Activated CD4-positive, alpha-beta memory T cell treated with anti-CD3 and anti-CD28 coated beads, Interleukin-2, amount 10 ng/mL, durations not matched to agents 7 days and 5 days (primary cell): ENCODE measurements at places on chromosomes 12 and 14. TPM values are rescaled to one million over a fixed set of nuclear protein-coding genes. Genes with fewer than 3 reads are reported as not detected.
A peak's percentile ranks its signal among the peaks of the same experiment; 100 is the strongest.

DNA sequence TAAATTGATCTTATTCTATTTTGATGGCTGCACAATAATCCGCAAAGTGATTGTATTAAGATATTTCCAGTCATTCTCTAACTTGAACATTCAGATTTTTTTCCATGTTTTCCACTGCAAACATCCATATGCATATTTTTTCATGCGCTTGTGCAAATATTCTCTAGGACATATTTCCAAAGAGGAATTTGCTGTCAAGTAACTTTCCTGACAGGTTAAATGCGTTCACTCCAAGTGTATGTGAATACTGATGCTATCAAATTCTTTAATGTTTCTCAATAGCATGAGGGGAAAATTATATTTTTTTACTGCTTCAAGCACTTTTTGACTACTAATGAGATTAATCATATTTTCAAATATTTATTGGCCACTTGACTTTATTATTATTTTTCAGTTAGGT is 135.3 kb upstream of the LGR5 start:
- H3K27me3 ChIP-seq, result no peaks in the 10 kb centered on the region
- no peaks in the 10 kb centered on the region for H3K36me3 ChIP-seq
- no peaks in the 10 kb centered on the region for H3K4me1 ChIP-seq
- H3K4me3 ChIP-seq, result no peak overlapping the region

DNA sequence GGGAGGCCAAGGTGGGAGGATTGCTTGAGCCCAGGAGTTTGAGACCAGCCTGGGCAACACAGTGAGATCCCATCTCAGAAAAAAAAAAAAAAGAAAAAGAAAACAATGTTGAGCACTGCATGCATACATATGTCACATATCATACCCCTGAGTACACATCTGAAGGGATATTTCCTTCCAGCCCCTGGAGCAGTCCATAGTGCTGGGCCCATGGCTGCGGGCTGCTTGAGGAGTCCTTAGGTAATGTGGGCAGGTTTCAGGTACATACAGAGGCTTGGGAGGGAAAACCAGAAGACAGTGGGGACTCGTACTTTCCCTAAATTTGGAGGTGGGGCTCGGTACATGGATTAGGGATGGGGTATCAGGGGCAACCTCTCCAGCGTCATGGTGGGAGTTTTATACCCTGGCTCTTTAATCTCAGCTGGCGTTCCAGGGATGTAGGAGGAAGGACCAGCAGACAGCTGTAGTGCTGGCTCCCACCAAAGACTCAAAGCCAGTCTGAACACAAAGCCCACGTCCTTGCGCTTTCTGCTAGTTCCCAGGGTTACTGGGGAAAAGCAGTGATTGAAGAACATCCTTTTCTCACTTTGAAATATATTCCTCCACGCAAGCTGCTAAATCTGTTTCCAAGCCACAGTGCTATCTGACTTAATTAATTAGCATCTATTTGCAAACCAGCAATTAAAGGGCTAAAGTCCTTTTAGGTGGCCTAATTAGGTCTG is 5.2 kb downstream of the OTUB2 start:
- H3K36me3 ChIP-seq, result peaks cover 4% of the 10 kb centered on the region
- H3K27me3 ChIP-seq, result no peaks in the 10 kb centered on the region
- H3K4me3 ChIP-seq, result no peak overlapping the region
- no peak overlapping the region for H3K27ac ChIP-seq

- no peak overlapping the region for H3K27ac ChIP-seq
- DNase-seq, result no peak
- no peaks in the 10 kb centered on the region for H3K4me1 ChIP-seq
- no peaks in the 10 kb centered on the region for H3K36me3 ChIP-seq
Measured at GRCh38 chr12:92614502-92614901, 88.3 kb upstream of the PLEKHG7 start.

GRCh38 chr14:67413806-67414769 is 2.1 kb upstream of the PLEK2 start:
- no peaks in the 10 kb centered on the region for H3K36me3 ChIP-seq
- peaks cover 14% of the 10 kb centered on the region for H3K4me1 ChIP-seq
- no peak overlapping the region for H3K4me3 ChIP-seq
- peak; percentile 23 for DNase-seq
- peaks cover 15% of the 10 kb centered on the region for H3K27me3 ChIP-seq

GRCh38 chr12:8661751-8662150 is 875 bp downstream of the MFAP5 start:
- DNase-seq, result no peak
- H3K36me3 ChIP-seq, result no peaks in the 10 kb centered on the region
- H3K4me1 ChIP-seq, result no peaks in the 10 kb centered on the region
- no peak overlapping the region for H3K27ac ChIP-seq

GRCh38 chr12:12081836-12082497 is 11.2 kb downstream of the BCL2L14 start:
- DNase-seq, result no peak
- H3K4me1 ChIP-seq, result peaks cover 3% of the 10 kb centered on the region

DNA sequence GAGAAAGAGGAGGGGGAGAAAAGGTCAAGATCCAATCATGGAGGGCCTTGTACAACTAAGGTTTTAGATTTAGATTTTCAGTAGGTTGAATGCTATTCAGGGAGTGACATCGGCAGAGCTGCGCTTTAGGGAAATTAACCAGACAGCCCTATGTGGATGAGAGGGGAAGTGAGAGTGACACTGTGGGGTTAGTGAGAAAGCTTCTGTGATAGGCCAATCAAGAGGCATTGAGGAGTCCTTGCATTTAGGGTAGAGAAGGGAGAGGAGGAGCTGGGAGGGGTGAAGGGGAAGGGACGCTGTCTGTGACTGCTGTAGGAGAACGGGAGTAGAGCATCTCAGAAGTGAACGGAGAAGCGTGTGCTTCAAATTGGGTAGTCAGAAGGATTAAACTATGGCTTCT is 3.4 kb downstream of the HSD17B6 start:
- H3K36me3 ChIP-seq, result no peaks in the 10 kb centered on the region
- H3K4me1 ChIP-seq, result no peaks in the 10 kb centered on the region
- H3K27me3 ChIP-seq, result peaks cover 1% of the 10 kb centered on the region
- DNase-seq, result no peak
- H3K4me3 ChIP-seq, result no peak overlapping the region

- no peak overlapping the region for H3K4me3 ChIP-seq
- H3K27me3 ChIP-seq, result no peaks in the 10 kb centered on the region
Measured at GRCh38 chr12:29309320-29309902, 71.6 kb downstream of the ERGIC2 start.

DNA sequence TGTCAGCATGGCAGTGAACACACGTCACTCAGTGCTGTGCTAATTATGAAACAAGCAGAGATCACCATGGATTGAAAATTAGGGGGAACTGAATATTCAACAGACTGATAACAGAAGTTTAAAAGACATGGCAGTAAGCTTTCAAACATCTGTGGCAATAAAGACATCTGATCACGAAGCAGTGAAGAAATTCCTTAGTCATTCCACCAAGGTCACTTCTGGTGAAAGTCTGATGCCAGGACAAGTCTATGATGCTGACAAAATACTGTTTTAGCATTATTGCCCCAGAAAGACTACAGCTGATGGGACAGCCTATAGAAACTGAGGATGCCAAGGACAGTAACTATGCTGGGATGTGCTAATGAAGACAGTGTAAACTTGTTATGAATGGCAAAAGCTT is 126.9 kb upstream of the RBM19 start:
- H3K27me3 ChIP-seq, result no peaks in the 10 kb centered on the region
- H3K4me3 ChIP-seq, result no peak overlapping the region
- no peaks in the 10 kb centered on the region for H3K36me3 ChIP-seq
- no peak for DNase-seq

GRCh38 chr12:51976376-51977160 is 25.1 kb downstream of the ACVR1B start:
- no peak for DNase-seq
- peaks cover 19% of the 10 kb centered on the region for H3K36me3 ChIP-seq
- H3K4me1 ChIP-seq, result peaks cover 65% of the 10 kb centered on the region
- H3K27me3 ChIP-seq, result peaks cover 15% of the 10 kb centered on the region
- H3K27ac ChIP-seq, result no peak overlapping the region

PTPRR gene
- total RNA-seq, result not detected

- peaks cover 7% of the 10 kb centered on the region for H3K36me3 ChIP-seq
- no peak overlapping the region for H3K27ac ChIP-seq
- DNase-seq, result no peak
Measured at GRCh38 chr14:96370528-96370927, 7.2 kb downstream of the GSKIP start.

HELB gene
- 38.3 TPM for total RNA-seq

GRCh38 chr12:69469854-69470188 is 367 bp upstream of the FRS2 start:
- H3K4me1 ChIP-seq, result peaks cover 32% of the 10 kb centered on the region
- peak overlapping the region; percentile 90 for H3K27ac ChIP-seq
- no peaks in the 10 kb centered on the region for H3K27me3 ChIP-seq
- peaks cover 12% of the 10 kb centered on the region for H3K36me3 ChIP-seq

HOMEZ gene
- 11.9 TPM for total RNA-seq

NGB gene
- not detected for total RNA-seq

MYRFL gene
- total RNA-seq, result not detected

DNA sequence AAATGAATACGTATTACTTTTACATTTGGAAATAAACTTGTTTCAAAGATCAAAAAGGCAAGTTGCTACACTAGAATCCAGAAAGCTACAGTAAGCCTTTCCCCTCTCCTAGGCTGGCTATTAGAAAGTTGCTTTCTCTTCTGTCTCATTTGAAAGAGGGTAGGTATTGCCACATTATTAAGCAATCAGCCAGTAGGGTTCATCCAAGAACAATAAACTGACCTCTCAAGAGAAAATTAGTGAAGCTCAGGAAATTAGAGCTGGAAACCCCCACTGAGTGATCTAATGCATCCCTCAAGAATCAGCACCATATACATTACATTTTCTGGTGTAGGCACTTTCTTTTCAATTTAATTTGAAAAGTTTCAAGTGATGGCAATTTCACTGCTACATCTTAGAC is 4.5 kb upstream of the TMEM233 start:
- H3K4me3 ChIP-seq, result no peak overlapping the region
- H3K36me3 ChIP-seq, result no peaks in the 10 kb centered on the region
- peaks cover 44% of the 10 kb centered on the region for H3K27me3 ChIP-seq

- H3K36me3 ChIP-seq, result no peaks in the 10 kb centered on the region
- no peaks in the 10 kb centered on the region for H3K4me1 ChIP-seq
- DNase-seq, result no peak
- no peak overlapping the region for H3K4me3 ChIP-seq
- no peak overlapping the region for H3K27ac ChIP-seq
Measured at GRCh38 chr12:82625523-82625922, 61.2 kb upstream of the TMTC2 start.

GLTP gene
- 22.2 TPM for total RNA-seq

- no peaks in the 10 kb centered on the region for H3K36me3 ChIP-seq
- H3K4me3 ChIP-seq, result no peak overlapping the region
- no peaks in the 10 kb centered on the region for H3K27me3 ChIP-seq
- no peak for DNase-seq
- no peaks in the 10 kb centered on the region for H3K4me1 ChIP-seq
- no peak overlapping the region for H3K27ac ChIP-seq
Measured at GRCh38 chr12:99413751-99414150, 233.8 kb upstream of the GARIN6 start.

DNA sequence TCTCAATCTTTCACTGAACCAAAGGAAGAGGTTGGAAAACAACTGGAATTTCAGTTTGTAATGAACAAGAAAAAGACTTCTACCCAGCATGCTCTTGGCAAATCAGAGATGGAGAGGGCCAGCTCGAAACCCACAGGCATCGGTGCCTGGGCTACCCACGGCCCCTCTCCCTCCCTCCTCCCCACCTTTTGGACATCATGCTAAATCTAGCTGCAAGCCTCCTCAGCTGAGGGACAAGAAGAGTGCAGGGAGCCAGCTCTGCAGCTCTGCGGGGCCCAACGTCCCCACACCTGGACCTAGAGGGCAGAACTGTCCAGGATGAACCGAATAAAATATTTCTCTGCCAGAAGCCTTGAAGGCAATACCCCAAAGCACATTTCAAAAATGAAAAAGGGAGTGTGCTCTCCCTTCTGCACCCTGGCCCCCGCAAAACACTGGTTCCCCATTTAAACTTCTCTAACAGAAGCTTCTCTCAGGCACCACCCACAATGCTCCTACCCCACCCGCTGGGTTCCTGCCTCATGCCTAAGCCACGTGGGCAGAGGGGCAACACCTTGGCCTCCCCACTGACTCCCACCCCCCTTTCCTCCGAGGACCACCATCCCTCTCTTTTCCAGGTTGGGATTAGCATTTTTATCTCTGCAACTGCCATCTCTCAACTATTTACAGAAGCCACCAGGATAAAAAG is 8.2 kb downstream of the CAMKK2 start:
- H3K4me3 ChIP-seq, result no peak overlapping the region
- peak overlapping the region; percentile 44 for H3K27ac ChIP-seq
- H3K36me3 ChIP-seq, result peaks cover 11% of the 10 kb centered on the region
- no peaks in the 10 kb centered on the region for H3K27me3 ChIP-seq

- no peak for DNase-seq
- no peaks in the 10 kb centered on the region for H3K36me3 ChIP-seq
- no peak overlapping the region for H3K27ac ChIP-seq
- H3K27me3 ChIP-seq, result no peaks in the 10 kb centered on the region
Measured at GRCh38 chr12:121697093-121697698, 15.4 kb upstream of the TMEM120B start.

- H3K4me1 ChIP-seq, result no peaks in the 10 kb centered on the region
- no peak overlapping the region for H3K4me3 ChIP-seq
- no peaks in the 10 kb centered on the region for H3K36me3 ChIP-seq
- DNase-seq, result no peak
- no peak overlapping the region for H3K27ac ChIP-seq
Measured at GRCh38 chr12:115072712-115073111, 388.7 kb upstream of the TBX3 start.

GRCh38 chr14:54688229-54688628 is 121.3 kb downstream of the SAMD4A start:
- peaks cover 19% of the 10 kb centered on the region for H3K4me1 ChIP-seq
- H3K27me3 ChIP-seq, result peaks cover 26% of the 10 kb centered on the region
- H3K36me3 ChIP-seq, result no peaks in the 10 kb centered on the region
- no peak for DNase-seq

PRKD1 gene
- not detected for total RNA-seq

CLSTN3 gene
- 148 TPM for total RNA-seq

DNA sequence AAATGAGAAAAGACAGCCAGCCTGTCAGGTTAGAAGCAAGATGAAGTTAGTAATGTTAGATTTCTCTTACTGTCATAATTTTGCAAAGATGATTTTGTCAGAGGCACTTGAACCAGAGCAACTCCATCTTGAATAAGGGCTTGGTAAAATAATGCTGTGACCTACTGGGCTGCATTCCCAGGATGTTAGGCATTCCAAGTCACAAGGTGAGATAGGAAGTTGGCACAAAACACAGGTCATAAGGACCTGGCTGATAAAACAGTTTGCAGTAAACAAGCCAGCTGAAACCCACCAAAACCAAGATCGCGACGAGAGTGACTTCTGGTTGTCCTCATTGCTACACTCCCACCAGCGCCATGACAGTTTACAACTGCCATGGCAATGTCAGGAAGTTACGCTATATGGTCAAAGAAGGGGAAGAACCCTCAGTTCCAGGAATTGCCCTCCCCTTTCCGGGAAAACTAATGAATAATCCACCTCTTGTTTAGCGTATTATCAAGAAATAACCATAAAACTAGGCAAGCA is 1313.5 kb upstream of the TMEM132C start:
- no peaks in the 10 kb centered on the region for H3K4me1 ChIP-seq
- no peaks in the 10 kb centered on the region for H3K36me3 ChIP-seq
- no peak overlapping the region for H3K4me3 ChIP-seq
- DNase-seq, result no peak
- H3K27me3 ChIP-seq, result no peaks in the 10 kb centered on the region

RBP5 gene
- 1.8 TPM for total RNA-seq

GRCh38 chr12:43815416-43815815 is 9.3 kb upstream of the TWF1 start:
- H3K4me1 ChIP-seq, result peaks cover 6% of the 10 kb centered on the region
- DNase-seq, result no peak
- no peak overlapping the region for H3K4me3 ChIP-seq
- peaks cover 4% of the 10 kb centered on the region for H3K27me3 ChIP-seq
- no peak overlapping the region for H3K27ac ChIP-seq

USP15 gene
- 134 TPM for total RNA-seq

GRCh38 chr12:16269946-16270345 is 7.5 kb downstream of the SLC15A5 start:
- no peaks in the 10 kb centered on the region for H3K27me3 ChIP-seq
- H3K4me1 ChIP-seq, result no peaks in the 10 kb centered on the region
- no peak overlapping the region for H3K4me3 ChIP-seq
- no peaks in the 10 kb centered on the region for H3K36me3 ChIP-seq
- no peak for DNase-seq
- no peak overlapping the region for H3K27ac ChIP-seq
